Stimulated activated CD8-positive, alpha-beta memory T cell treated with anti-CD3 and anti-CD28 coated beads, Interleukin-2, amount 100 ng/mL, for 1 hour (primary cell): ENCODE measurements at places on chromosomes 7 and 10.
A peak's percentile ranks its signal among the peaks of the same experiment; 100 is the strongest.

DNA sequence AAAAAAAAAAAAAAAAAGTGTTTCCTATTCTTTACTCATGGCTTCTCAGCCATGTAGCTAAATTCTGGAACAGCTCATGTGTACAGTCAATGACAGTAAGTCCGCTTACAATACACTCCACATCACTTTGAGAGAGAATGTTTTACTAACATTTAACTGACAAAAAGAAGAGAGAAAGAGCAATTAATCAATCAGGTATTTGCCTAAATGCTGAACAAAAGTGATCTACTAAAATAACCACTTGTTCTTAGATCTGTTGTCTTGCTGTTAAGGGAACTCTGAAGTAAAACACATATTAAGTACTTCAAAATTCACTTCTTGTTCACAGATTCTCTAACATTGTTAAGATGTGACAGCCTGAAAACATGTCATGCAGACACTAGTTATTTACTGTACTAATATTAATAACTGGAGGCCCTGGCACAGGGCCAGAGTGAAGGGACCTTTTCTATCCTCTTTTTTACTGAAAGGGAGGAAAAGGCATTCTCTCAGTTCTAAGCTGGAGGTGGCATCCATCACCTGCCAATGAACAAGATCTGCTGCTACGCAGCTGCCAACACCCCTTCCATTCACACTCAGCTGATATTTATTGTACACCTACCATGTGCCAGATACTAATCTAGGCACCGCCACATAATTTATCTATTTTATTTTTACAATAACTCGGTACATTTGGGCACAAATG, 72.6 kb downstream of the AHR start:
- no peak for DNase-seq

DNA sequence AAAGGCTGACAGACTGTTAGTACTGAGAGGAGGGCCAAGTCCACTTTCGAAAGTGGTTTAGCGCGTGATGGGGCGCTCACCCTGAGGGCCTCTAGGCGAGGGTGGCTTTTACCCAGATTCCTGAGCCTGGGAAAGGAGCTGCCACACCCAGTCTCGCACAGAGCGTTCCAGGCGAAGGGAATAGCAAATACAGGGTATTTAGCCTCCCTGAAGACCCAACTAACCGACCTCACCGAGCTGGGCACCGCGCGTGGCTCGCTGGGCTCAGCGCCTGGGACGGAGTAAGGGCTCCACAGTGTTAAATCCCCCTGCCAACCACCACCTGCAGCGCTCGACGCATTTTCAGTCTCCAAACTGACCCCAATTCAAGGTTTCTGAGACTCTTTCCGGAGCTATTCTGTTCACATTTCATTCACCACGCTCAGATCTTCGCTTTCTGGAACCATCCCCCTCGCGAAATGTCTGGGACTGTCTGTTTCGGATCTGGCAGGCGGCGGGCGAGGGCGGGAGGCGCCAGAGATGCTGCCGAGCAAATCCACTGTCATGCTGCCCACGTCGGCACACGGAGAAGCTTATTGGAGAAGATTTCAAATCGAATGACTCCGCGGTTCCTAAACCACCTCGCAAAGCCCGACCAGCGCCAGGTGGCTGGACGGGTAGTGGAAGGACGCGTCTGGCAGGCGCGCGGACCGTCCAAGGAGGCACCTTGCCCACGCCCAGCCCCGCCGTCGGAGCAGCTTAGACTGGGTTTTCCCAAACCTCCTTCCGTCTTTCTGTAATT, 1.4 kb upstream of the OSBPL3 start:
- DNase-seq, result peak; percentile 13

GRCh38 chr7:149882248-149883047, 8.7 kb downstream of the ATP6V0E2 start:
- DNase-seq, result no peak

DNA sequence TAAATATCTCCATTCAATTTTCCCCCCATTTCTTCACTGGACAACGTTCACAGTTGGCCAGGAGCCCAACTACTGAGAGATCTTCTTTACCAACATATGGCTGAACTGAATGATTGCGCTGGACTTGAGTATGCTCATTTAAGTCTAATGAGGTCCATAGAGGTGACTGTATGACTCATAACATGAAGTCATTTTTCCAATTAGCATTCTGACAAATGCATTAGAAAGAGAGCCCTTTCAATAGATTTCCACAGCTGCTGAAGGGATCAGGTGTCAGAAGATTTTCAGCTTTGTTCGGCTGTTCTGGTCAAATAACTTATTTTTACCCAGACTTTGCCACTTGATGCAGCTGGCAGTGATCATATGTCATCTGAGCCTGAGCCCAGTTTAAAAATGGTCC, 438.0 kb downstream of the ETV1 start:
- DNase-seq, result no peak

DNA sequence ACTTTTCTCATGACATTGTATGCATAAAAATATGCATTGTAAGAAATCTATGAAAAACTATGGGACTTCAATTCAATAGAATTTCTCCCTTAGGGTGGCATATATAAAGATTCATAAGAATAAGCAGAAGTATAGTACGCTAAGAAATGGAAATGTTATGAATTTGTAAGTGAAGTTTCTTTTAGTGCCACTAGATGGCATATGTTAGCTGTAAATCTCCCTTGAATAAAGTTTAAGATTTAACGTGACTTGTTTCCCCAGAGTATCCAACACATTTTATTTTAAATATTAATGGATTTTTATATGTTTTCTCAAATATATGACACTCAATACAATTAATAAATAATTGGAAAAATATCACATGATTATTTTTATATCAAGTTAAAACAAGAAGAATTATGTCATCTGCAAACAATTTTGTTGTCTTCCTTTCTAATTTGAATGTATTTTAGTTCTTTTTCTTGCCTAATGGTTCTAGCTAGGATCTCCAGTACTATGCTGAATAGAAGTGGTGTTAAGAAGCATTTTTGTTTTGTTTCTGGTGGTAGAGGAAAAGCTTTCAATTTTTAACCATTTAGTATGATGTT, 287.2 kb downstream of the HGF start:
- no peak for DNase-seq

- no peak for DNase-seq
These were observed 255.9 kb downstream of the USP6NL start for GRCh38 chr10:11355592-11355991.

GRCh38 chr7:2736411-2736914, 48.5 kb downstream of the AMZ1 start:
- no peak for DNase-seq

DNA sequence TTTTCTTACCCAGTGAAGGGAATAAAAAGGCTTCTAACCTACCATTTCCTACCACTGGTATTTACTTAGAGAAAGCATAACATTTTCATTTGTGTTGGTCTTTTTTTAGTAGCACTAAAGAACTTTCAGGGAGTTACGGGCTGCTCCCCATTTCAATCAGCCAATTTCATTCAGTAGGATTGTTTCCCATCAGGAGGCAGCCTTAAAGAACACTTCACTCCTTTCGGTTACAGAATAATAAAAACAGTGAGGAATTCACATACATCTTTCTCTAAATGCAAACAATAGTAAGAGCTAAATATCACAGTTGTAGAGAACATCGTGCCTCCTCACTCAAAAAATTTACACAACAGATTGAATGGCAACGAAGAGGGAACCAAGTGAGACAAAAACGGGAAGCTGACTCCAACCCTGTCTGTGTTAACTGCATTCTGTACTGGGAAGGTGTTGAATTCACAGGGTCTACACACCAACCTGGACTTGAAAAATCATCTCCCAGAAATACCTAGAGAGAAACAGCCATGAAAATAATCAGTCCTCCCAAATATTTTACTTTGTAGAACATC, 55.5 kb upstream of the ABLIM1 start:
- DNase-seq, result no peak
